ENCODE measurements at places on chromosomes 4 and X.

- DNase-seq, result no peak
Observed at GRCh38 chrX:103418811-103419340, 42.5 kb downstream of the BEX3 start.

DNA sequence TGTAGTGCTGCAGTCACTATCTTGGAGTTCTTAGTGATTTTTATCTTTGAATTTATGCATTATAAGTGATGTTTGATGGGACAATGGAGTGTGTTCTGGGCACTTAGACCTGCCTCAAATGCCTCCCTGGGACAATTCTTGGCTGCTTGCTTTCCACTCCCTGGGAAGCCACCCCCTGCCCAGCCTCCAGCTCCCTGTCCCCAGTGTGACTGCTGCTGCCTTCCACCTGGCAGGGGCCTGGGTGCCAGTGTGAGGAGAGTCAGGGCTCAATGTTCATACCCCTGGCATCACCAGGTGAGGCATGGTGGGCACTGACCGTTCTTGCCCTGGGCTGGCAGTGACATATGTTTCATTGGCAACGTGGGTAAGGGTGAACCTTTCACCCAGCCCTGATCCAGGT is 14.8 kb downstream of the MSX1 start:
- DNase-seq, result no peak

DNA sequence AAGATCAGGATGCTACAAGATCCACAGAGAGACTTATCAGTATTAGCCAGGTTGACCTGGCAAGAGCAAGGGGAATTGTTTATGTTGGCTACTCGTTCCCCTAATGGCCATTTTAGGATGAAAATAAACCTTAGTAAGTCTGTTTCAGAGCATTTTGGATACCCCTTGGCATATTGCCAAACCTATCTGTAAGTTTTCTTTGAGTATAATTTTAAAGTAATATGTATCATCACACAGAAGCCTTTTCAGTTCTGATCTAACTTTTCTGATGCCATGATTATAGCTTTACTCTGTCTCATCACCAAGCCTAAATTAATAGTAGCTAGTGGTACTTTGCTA is 99.7 kb downstream of the TSPAN7 start:
- DNase-seq, result no peak

- DNase-seq, result no peak
Observed at GRCh38 chrX:9746148-9746888, 19.3 kb downstream of the GPR143 start.

DNA sequence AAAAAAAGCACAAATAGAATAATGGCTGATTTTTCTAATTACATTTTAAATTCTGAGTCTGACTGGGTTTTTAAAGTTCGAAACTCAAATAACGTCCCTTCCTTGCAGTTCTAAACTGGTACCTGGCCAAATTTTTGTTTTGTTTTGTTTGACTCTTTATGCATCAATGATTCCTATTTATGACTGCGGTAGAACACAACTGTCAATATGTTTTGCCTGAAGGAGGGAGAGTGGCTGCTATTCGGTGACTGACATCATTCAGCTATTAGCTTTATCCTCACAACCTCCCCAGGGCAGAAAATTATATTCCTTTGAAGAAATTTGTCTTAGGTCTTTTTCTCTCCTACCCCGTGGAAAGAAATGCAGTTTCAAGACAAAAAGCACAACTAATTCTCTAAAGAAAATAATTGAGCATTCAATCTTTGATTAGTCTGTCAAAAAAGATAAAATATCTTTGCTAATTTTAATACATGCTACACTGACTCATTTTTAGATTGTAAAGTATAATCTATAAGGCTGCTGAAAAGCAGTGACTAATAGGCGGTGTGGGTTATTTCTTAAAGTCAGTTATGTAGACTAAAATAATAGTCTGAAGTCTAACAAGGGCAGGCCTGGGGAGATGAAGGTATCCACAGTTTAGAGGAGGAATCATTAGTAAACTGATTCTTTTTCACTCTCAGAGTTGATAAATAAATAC is 61.9 kb downstream of the TMEM150C start:
- no peak for DNase-seq

DNA sequence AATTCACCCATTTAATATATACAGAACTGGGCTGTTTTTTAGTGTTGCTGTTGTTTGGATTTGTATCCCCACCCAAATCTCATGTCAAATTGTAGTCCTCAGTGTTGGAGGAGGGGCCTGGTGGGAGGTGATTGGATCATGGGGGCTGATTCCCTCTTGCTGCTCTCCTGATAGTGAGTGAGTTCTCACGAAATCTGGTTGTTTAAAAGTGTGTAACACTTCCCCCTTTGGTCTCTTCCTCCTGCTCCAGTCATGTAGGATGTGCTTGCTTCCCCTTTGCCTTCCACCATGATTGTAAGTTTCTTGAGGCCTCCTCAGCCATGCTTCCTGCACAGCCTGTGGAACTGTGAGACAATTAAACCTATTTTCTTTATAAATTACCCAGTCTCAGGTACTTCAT is 141.6 kb upstream of the AADAT start:
- no peak for DNase-seq

GRCh38 chrX:41275661-41276609 is 58.0 kb upstream of the DDX3X start:
- peak; percentile 73 for DNase-seq

- no peak for DNase-seq
Observed at GRCh38 chrX:41933546-41933945, 10.2 kb upstream of the CASK start.

DNA sequence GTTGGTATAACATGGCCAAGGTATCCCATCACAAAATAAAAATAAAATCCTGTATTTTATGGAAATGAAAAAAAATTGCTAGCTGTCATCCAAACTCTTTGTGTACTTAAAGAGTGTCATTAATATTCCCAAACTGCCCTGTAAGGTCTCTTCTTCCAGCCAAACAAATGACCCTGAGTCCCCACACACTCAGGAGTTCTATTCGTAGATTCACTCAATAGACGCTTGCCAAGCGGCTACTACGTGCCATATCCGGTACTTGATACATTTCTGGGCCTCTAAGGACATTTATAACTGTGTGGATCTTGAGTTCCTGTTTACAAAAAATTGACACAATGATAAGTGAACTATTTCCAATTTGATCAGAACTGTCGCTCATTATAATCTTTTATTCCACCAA is 245.1 kb downstream of the SCFD2 start:
- no peak for DNase-seq

- no peak for DNase-seq
Observed at GRCh38 chrX:19188566-19188965, 66.3 kb upstream of the ADGRG2 start.

DNA sequence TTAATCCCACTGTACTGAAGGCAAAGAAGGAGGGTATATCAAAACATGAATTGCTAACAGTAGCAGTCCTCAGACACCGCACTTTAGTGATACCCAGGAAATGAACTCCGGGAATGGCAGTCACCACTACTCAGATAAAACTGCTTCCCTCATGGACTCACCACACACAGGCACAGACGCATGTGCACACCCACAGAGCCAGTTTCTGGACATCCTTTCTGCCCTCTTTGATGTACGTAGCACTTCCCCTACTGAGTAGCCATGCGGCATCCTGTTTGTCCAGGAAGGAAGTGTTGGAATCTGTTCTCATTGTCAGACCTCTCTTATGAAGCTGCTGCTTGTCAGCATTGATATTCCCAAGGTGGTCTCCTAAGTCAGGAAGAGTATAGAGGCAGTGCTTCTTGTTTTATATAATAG is 95.7 kb downstream of the DCLK2 start:
- DNase-seq, result no peak

GRCh38 chr4:174216799-174217272 is 66.6 kb downstream of the FBXO8 start:
- DNase-seq, result no peak

GRCh38 chrX:21151051-21151450 is 223.2 kb upstream of the CNKSR2 start:
- DNase-seq, result no peak

DNA sequence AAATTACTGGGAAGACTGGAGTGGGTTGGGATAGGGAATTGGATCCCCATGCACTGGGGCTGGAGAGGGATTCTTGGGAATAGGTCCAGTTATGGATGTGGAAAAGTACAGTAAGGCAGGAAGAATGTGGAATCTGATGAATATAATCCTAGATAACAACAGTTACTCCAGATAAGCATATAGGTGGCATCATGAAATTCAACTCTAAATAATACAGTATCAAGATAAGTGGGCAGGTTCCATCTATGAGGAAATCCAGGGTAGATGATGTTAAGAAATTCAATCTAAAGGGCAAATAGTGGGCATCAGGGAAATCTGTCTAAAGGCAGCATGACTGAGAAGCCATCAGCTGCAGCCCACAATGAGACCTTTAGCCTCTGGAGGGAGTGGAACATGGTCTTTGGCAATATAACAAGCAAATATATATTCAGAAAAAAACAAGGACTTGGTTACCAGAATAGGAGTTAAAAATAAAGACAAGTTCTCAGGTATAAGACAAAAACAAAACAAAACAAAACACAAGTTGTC is 1.2 kb downstream of the DTHD1 start:
- no peak for DNase-seq

- no peak for DNase-seq
Observed at GRCh38 chrX:108224727-108225621, 133.4 kb downstream of the ATG4A start.

DNA sequence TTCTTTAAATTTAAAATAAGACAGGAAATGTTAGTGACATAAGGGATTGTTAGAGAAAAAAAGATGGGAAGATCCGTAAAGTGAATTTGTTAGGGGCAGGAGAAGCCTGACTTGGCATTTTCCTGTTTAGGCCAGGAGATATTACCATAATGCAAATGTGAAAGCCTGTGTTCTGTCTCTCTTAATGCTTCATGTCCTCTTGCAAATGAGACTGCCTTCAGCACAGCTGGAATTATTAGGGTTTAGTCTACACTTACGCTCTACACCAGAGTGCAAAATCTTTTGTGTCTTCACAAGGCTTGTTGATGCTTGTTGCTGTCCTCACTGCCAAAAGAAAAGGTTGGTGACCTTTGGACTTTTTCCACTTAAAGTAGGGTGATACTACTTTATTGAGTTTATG is 56.8 kb downstream of the JADE1 start:
- DNase-seq, result no peak

DNA sequence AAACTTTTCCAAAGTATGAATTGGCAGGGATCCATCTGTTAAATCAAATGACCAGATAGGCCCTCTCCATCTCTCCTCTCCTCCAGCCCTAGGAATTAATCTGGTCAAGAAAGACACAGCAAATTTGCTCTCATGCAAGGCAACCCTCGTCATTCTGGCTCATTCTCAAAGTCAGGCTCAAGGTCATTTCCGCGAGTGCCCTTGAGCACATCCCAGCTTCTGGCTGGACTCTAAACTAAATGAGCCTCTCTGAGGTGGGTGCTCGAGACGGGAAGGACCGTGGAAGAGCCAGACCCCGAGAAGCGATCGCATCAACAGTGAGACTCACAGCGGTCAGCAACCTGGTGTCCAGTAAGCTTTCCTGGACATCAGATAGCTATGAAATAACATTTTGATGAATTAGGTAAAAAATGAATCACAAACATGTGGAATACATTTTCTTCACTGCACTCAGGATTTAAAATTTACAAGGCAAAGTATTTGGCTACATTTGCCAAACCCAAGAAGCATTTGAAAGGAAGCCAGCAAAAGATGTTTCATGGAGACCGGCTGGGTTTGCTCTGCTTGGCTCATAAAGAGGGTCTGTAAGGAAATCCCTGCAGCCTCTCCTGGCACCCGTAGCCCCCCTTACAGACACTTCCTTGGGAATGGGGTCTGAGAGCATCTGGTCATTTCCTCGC is 121.0 kb downstream of the ENPP6 start:
- no peak for DNase-seq

DNA sequence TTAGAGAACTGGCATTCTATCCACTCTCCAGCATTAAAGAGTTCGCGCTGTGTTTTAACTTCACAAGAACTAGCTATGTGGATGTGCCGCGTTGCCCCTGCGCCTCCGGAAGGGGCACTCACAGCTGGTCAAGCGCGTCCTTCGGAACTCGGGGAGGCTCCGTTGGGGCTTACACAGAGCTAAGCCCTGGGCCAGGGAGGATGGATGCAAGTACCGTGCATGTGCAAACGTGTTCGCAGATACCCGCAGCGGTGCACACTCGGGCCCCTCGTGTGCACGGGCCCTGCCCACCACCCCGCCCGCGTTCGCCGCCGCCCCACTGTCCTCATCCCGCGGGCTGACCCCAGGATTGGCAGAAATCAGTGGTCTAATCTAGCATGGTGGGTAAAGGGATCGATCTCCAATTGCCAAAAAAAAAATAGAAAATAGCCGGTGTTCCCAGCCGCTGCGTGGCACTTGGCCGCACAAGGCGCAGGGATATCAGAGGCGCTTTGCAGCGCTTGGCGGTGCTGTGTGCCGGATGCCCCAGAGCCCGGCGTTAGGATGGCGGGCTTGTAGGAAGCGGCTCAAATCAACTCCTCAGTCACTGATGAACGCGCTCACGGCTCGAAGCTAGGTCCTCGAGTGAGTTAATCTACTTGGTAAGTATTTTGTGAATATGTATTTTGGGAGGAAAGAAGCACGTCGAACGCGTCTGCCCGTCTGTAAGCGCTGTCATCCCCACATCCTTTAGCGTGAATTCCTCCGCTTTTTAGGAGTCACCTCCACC is 989 bp upstream of the PCDH10 start:
- DNase-seq, result no peak
